ENCODE measurements at places on chromosomes 1 and 21.

DNA sequence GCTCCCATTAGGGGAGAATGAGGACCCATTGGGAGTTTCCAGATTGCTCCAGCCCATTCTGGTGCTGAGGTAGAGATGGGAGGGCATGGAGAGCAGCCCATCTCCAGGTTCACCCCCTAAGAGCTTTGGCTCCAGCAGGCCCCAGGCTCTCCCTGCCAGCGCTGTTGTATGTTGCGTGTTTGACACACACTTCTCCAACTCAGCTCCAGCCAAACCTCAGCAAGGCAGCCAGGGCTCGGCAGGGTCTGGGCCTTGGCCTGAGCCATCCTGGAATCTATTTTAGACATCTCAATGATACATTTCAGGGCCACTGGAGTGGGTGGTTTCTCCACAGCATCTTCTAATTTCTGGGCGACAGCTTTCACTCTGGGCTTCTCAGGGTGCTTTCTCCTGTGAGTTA lies 117.0 kb downstream of the NAV1 start:
- DNase-seq: no peak

DNA sequence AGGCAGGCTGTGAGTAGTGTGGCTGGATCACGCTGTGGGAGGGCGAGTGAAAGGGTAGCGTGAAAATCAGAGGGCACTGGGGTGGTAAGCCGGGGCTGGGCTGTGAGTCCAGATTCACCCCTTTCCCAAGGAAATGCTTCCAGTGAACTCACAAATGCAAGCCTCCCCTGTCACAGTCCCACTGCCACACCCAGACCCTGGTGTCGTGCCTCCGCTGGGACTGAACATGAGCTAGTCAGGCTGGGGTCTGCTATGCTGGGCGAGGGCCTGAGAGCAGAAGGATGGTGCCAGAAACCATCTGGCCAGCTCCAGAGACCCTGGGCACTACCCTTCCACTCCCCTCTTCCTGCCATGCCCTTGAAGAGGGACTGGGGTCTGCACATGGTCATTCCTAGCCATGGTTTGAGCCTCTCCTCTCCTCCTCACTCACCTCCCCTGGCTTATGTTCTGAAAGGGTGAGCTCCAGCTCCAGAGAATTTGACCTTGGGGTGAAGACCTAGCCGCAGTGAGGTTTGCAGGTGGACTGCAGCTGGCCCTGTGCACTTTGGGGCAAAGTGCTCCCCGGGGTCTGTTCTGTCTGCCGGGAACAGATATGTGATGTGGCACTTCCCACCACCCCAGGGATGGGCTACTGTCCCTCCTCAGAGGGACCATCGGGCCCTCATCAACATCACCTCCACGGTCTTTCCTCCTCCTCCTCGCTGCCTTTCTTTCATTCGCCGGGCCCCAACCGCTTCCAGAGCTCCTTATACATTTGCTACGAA lies 365.6 kb downstream of the RPS6KC1 start:
- no peak for DNase-seq

- DNase-seq: no peak
These were observed 434.3 kb downstream of the PTPRC start for GRCh38 chr1:199073166-199073565.

DNA sequence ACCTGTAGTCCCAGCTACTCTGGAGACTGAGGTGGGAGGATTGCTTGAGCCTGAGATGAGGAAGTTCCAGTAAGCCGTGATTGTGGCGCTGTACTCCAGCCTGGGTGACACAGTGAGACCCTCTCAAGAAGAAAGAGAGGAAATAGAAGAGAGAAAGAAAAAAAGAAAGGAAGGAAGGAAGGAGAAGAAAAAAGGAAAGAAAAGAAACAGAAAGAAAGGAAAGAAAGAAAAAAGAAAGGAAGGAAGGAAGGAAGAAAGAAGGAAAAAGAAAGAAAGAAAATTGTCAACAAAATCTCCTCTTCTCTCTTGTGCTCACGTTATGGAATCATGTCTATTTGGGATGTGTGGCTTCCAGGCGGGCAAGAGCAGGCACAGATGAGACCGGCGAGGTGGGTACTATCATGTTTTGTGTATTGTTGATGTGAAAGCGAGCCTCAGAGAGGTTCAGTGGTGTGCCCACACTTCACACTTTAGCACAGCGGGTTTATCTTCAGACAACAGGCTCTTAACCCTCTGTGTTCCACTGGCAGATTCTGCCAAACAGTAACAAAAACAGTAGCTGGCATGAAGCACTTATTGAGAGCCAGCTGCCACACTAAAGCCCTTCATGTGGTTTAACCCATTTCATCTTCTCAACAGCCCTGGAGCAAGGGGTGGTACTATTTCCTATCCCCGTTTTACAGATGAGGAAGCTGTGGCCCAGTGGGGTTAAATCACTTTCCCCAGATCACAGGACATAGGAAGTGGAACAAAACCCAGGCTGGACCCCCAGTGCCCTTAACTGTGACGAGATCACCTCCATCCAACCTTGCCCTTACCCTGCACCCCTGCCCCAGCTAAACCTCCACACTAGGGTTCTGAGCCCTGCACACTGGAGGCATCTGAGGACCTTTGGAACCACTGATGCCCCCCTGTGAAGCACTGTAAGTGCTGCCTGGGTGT lies 94.7 kb upstream of the TARDBP start:
- DNase-seq: no peak

DNA sequence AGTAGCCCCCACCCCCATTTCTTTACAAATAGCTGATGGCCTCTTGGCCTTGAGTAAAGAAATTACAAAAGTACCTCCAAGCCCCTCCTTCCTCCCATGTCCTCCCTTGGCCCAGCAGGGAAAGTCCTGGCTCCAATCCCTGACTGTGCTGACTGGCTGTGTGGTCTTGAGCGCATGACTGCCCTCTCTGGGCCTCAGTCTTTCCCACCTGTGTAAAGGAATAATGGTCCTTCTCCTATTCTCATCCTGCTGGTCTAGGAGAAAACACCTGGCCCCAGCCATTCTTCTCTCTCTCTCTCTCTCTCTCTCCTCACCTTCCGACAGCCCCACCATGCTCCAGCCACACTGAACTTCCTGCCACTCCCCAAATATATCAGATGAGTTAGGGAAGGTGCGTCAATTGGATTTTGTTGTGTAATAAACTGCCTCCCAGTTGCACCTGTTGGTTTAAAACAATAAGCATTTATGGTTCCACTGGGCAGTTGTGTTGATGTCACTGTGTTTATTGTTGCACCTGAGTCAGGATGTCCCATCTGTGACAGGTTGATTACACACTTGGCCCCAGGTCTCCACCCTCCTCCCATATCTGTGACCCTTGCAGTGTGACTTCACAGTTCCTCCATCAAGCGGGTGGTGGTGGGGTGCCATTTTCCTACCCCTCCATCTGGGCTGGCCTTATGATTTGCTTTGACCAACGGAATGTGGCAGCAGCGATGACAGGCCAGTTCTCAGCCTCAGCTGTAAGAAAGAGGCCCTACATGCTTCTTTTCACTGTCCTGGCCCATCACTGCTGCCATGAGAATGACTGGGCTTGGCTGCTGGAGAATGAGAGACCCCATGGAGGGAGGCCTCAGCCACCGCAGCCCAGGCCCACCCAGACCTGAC lies 22.3 kb upstream of the LRP8 start:
- no peak for DNase-seq

DNA sequence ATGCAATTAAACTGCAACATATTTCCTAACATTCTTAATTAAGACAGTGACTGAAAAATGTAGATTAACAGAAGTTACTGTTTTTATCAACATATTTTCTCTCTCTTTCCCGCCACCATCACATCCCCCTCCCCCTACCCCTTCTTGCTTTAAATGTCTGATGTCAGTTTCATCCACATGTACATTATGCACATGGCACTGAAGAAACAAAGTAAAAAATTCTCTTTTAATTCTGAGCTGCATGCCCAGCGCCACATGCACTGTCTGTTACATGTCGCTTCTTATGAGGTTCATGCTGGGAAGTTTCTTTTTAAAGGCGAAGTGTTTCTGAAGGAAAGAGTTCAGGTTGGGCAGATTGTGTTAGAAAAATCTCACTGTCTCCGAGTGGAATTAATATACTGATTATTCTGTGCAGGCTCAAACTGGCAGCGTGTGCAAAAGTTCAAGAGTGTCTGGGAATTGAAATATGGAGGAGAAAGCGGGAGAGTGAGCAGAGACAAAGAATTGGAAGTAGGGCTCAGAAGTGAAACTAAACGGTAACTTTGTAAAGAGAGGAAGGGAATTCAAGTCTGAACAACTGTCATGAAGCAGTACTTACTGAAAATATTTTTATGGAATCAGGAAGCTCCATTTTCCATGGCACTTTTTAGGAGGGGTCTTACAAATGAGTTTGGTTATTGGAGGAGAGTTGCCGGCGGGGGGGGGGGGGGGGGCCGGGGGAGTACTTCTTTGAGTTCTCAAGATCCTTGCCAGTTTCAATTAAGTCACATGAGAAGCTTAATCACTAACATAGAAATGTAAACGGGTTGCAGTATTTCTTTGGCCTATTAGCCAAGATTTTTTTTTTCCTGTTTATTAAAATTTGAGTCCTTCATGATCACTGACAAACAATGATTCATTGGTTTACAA lies 217.6 kb downstream of the SDCCAG8 start:
- DNase-seq: no peak

GRCh38 chr21:29896884-29897283 lies 42.9 kb downstream of the GRIK1 start:
- DNase-seq: no peak

GRCh38 chr1:89904219-89904980 lies 83.6 kb downstream of the LRRC8D start:
- no peak for DNase-seq

- DNase-seq: no peak
These were observed 865 bp upstream of the PTPN22 start for GRCh38 chr1:113872219-113872935.

DNA sequence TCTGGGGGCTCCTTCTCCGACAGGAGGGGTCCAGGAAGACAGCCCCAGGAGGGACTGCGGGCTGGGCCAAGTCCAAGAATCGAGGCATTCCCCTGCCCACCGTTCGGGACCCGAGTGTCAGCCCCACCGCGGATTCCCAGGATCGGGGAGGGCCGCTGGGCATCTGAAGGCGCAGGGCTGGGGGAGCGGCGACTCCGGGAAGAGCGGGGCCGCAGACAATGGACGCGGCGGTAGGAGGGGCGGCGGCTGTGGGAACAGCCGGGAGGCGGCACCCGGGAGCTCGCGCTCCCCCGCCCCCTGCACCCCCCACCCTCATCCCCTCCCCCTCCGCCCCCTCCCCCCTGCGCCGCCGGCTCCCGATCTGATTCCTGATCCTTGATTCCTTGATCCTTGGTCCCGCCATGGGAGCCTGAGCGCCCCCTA lies at the start of gene VANGL2:
VANGL2 (plus strand) TSS at position 342 of the 423 bp plus-strand sequence. CDS start 15,274 bp downstream, outside the sequence.
- DNase-seq: no peak

- no peak for DNase-seq
These were observed 19.3 kb upstream of the TBX19 start for GRCh38 chr1:168261390-168261789.

DNA sequence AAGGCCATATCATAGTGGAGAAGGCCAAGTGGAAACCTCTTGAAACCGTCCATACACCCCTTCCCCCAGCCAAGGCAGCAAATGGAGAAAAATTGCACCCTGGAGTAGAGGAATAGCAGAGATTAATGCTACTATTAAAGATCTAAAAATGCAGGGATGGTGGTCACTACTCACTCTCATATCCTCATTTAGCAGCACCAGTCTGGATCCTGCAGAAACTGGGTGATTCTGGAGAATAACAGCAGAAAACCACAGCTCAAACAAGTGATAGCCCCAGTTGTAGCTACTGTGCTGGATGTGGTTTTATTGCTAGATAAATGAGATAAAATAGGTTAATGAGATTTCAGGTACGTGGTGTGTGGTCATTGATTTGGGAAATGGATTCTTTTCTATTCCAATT lies 30.3 kb downstream of the S1PR1 start:
- no peak for DNase-seq

GRCh38 chr1:97759078-97759477 lies 161.8 kb downstream of the DPYD start:
- no peak for DNase-seq

GRCh38 chr1:98887507-98887906 lies 117.2 kb downstream of the PLPPR5 start:
- DNase-seq: no peak

- no peak for DNase-seq
These were observed 143.9 kb upstream of the KLHDC7A start for GRCh38 chr1:18336801-18337200.

DNA sequence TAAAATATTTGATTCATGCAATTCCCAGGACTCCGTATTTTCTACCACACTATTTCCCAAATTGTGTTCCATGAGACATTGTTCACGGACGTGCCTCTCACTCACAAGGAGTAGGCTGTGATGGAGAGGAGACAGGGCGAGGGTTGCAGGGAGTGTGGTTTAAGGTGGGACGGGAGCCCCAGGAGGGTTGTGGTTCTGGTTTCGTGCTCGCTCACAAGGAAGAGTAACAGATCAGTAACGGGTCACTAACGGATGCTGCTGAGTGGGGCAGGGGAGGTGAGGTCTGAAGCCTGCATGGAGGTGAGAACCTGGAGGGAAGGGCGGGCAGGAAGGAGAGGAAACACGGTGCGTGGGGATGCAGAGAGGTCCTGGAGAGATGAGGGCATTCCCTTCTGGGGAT lies 28.8 kb downstream of the TFF3 start:
- DNase-seq: no peak
